Stimulated activated CD4-positive, alpha-beta T cell treated with anti-CD3 and anti-CD28 coated beads, Interleukin-1b, Interleukin-23, amount 100 ng/mL, for 1 hour (primary cell): ENCODE measurements at places on chromosomes 5 and 9.

GRCh38 chr9:86186696-86187095 is 72.8 kb downstream of the C9orf153 start:
- DNase-seq: no peak

GRCh38 chr9:127904561-127905003 is 5.2 kb upstream of the ST6GALNAC6 start:
- no peak for DNase-seq

DNA sequence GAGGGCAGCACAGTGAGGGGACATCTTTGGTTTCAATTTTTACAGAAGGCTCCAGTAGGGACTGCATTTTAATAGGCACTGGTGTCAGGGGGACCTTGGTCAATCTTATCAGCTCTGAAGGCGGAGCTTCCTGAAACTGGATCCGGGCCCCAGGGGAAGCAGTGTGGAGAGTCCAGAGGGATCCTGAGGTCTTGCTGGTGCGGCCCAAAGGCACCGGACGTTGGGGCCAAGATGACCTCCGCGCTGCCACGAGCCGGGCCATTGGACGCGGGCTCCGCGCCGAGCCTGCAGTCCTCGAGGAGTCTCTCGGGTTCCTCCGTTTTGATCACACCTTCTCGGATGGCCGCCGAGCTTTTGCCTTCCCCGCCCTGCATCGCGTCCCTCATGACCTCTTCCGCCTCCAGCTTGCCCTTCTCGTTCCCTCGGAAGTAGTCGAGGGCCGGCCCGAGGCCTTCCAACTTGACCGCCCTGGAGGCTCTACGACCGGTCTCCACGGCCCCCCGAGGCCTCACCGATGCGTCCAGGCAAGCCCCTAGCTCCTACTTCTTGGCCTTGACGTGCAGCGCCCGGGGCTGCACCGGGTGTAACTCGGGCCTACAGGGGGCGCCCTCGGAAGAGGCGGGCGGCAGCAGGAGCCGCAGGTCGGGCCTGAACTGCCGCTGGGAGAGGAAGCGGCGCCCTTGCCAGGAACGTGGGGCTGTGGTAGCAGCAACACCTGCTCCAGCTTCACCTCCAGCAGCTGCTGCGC is 18.8 kb downstream of the C5orf52 start:
- no peak for DNase-seq

GRCh38 chr9:37508135-37508833 is 22.5 kb downstream of the POLR1E start:
- no peak for DNase-seq

GRCh38 chr5:13664377-13664776 is 280.1 kb downstream of the DNAH5 start:
- DNase-seq: no peak

GRCh38 chr9:131337131-131337848 is 47.8 kb downstream of the PLPP7 start:
- DNase-seq: no peak

GRCh38 chr5:66989781-66990180 is 206.8 kb downstream of the CD180 start:
- no peak for DNase-seq

GRCh38 chr5:131514316-131515283 is 120.4 kb downstream of the RAPGEF6 start:
- DNase-seq: no peak

GRCh38 chr9:122226758-122227574 is 1.8 kb downstream of the LHX6 start:
- no peak for DNase-seq

DNA sequence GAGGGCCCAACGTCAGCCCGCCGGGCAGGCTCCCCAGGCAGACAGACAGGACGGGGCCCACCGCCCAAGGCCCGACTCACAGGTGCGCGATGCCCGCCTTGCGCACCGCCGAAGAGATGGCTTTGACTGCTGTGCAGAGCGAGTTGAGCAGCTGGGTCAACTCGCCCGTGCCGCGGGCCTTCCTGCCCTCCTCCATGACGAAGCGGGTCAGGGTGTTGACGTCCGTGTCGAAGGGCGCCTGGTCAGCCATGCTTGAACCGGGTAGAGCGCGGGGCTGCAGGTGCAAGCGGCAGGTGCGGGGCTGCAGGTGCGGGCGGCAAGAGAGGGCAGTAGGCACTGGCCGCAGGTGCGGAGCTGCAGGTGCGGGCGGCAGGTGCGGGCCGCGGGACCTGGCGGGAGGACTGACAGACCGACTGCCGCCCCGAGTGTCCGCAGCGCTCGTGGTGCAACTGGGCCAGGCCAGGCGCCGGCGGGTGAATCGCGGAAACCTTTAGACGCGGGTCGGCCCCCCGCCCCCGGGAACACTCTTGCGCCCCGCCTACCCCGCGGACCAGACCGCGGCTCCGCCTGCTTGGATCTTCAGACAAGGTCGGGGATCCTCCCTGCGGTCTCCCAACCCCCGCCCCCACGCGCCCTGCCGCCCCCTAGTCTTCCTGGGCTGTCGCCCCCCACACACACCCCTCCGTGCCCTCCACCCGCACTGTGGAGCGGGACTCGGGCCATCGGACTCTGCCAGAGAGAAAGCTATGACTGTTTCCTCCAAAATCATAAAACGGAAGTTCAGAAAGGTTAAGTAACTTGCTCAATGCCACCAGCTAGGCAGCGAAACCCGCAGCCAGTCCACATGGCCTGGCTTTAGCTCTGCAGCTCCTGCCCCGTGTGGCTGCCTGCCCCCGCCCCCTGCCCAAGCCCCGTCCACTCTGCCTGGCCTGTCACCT is at the start of gene FBP1:
Gene FBP1 (minus strand): TSS at position 458 of the 938 bp plus-strand sequence. CDS start 208 bp downstream, at position 250.
- DNase-seq: peak; percentile 4

DNA sequence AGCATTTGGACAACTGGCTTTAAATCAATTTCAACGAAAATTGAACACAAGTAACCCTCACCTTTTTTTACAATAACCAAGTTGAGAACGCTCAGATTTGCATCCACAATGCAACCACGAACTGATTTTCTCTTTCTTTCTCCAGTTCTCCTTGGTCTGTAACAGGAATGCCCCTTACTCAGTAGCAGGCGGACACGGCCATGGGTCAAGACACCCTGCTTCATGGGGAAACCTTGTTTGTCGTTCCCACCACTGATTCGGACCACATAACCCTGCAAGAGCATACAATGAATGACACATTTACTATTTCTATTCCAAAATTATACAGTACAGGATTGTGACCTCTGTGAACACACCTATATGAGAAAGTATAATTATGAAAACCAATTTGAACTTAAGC is 1.4 kb downstream of the RPS6 start:
- no peak for DNase-seq

GRCh38 chr5:142096382-142096781 is 12.2 kb upstream of the NDFIP1 start:
- DNase-seq: no peak

DNA sequence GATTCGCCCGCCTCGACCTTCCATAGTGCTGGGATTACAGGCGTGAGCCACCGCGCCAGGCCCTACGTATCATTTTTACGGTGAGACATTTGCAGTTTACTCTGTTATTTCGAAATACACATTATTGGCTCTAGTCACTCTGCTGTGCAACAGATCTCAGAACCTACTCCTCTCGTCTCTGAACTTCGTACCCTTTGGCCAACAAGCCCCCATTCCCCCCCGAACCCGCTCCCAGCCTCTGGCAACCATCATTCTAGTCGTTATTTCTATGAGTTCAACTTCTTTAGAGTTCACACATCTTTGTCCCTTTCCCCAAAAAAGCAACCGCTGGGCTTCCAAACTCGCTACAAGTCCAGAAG is 735 bp downstream of the PTGR1 start:
- DNase-seq: no peak

- DNase-seq: no peak
Observed at GRCh38 chr5:178131446-178131996, 707 bp downstream of the RMND5B start.

- DNase-seq: no peak
Observed at GRCh38 chr9:84447305-84447704, 106.7 kb upstream of the SLC28A3 start.

DNA sequence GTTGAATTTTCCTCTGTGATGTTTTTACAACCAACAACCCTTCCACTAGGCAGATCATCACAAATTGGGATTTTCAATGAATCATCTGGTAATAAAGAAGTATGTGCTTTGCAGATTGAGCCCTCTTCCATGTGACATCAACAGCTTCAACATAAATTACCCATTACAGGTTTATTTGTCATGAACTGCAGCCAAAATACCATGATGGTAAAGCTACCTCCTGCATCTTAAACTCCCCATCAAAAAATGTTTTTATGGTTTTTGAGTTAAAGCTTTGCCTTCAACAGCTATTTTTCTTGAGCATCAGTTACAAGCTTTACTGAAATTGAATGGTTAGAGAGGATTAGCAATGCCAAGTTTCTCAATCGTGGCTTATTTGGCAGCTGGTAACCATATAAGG is 211.4 kb upstream of the TUSC1 start:
- no peak for DNase-seq
